ENCODE measurements at places on chromosomes 16 and 17.

DNA sequence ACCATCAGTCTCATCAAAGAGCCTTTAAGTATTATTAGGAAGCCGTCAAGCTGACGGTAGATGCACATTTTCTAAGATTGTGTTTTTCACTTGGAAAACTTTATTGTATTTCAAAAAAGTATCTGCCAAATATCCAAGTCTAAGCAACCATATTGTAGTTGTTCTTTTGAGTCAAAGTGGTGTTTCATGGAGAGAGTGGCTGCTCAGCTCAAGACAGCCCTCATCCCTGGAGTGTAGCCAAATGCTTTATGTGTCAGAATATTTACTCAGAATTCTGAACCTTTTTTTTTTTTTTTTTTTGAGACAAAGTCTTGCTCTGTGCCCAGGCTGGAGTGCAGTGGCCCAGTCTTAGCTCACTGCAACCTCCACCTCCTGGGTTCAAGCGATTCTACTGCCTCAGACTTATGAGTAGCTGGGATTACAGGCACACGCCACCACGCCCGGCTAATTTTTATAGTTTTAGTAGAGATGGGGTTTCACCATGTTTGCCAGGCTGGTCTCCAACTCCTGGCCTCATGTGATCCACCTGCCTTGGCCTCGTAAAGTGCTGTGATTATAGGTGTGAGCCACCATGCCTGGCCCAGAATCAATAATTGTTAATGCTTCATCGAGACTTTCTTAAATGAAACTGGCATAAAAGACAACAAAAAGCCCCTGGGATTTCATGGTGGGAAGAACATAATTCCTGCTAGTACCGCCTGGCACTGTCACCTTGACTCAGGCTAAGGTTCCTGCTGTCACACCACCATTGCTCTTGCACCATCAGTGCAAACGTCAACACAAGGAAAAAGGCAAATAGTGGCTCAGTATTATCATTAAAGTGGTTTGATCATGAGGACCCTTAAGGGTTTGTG lies 45.5 kb downstream of the PRKCA start:
- no peak for DNase-seq

DNA sequence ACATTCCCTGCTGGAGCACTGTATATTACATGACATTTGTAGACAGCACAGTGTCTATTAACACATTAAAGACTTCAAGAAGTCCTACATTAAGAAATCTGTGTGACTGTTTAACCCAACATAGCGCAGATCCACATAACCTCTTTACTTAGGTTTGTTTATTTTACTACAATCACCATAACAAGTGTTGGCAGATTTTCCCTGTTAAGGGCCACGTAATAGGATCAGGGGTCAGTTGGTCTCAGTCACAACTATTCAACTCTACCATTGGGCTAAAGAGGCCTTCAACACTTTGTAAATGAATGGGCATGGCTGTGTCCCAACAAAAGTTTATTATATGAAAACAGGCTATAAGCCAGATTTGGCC lies 51.3 kb upstream of the ADORA2B start:
- DNase-seq, result no peak

- DNase-seq, result no peak
Observed at GRCh38 chr17:10251212-10251948, 53.0 kb upstream of the GAS7 start.

GRCh38 chr16:86095906-86096485 lies 197.0 kb downstream of the IRF8 start:
- DNase-seq, result no peak

- DNase-seq, result no peak
Observed at GRCh38 chr17:6108987-6109386, 38.8 kb downstream of the WSCD1 start.

DNA sequence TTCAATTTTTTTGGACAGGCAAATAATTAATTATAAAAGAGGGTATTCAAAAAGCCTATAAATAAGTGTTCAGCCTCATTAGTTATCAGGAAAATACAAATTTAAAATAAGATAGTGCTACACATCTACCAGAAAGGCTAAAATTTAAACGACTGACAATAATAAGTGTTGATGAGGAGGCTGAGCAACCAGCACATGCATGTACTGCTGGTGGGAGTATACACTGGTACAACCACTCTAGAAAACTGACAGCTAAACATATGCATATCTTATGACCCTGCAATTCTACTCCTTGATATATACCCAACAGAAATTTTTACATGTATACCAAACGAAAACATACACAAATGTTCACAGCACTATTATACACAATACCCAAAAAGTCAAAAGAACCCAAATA lies 27.1 kb downstream of the XPO6 start:
- no peak for DNase-seq

DNA sequence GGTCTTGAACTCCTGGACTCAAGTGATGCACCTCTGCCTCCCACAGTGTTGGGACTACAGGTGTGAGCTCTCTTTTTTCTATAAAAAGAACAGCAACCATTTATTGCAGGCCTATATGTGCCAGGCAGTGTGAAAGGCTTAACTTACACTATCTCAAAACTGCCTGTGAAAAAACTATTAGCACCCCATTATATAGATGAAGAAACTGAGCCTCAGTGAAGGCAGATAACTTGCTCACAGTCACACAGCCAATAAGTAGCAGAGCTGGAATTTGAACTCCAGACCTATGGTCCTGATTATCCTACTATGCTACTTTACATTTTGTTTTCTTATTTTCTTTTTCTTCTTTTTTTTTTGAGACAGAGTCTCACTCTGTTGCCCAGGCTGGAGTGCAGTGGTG lies 15.1 kb downstream of the NDE1 start:
- no peak for DNase-seq

- DNase-seq, result peak; percentile 4
Observed at GRCh38 chr16:62638964-62639870, 603.0 kb upstream of the CDH8 start.

DNA sequence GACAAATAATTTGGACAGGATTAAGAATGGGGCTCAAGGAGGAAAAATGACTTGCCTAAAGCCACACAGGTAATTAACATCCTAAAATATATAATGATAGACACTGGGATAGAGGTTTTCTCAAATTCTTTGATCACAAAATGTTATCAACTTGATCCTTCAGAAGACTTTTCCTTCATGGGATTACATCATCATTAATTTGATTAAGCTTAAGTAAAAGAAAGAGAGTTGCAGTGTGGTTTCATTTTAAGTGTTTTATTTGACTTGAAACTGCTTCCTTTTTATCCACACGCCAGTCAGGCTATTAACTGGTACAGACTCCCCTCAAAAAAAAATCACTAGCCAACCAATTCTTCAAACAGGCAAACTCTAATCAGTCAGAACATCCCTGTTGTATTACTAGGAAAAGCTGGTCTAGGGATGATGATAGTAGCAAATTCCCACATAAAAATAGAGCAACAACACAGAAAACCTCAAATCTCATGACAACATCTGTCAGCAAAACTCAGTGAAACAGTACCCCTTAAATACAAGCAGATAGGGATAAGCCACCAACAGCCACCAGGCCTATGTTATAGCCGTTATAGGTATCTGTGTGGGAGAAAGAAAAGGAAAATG lies 32.5 kb downstream of the AKAP10 start:
- DNase-seq, result no peak

GRCh38 chr16:67750466-67750865 lies 31.4 kb upstream of the GFOD2 start:
- no peak for DNase-seq

- no peak for DNase-seq
Observed at GRCh38 chr16:50831751-50832150, 89.9 kb downstream of the CYLD start.

- no peak for DNase-seq
Observed at GRCh38 chr17:81582341-81582740, 30.2 kb upstream of the FAAP100 start.

DNA sequence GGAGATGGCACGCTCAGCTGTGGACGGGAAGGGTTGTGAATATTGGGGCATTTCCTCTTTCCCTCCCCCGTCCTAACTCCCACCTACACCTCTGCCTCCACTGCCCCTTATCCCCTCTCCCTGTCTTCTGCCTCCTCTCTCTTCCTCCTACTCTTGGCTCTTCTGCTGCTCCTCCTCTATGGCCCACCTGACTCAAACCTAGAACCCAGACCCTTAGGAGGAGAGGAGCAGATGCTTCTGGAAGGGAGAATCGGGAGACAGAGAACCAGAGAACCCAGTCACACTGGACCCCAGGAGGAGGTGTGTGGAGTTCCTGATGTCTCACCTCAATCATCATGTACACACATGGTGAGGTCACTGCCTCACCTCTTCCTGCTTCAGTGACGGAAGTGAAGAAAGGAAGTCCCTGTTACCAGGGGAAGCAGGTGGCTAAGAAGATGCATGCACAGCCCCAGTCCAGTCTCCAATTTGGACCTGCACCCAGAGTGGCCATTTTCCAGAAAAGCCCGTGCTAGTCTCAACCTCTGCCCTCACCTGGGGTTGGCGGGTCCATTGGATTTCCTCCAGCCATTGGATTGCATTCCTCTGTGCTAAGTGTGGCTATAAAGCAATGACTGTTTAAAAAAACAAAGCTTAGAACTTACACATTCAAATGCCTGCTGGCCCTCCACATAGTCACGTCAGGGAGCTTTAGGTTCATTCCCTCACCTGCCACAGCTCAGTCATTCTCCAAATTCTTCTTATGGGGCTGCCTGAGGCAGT lies 4.0 kb downstream of the RNF222 start:
- no peak for DNase-seq

GRCh38 chr16:85240982-85241924 lies 129.0 kb upstream of the CIBAR2 start:
- DNase-seq, result no peak
